ENCODE measurements at places on chromosomes 11 and 22. TPM values are rescaled to one million over a fixed set of nuclear protein-coding genes. Genes with fewer than 3 reads are reported as not detected.

DNA sequence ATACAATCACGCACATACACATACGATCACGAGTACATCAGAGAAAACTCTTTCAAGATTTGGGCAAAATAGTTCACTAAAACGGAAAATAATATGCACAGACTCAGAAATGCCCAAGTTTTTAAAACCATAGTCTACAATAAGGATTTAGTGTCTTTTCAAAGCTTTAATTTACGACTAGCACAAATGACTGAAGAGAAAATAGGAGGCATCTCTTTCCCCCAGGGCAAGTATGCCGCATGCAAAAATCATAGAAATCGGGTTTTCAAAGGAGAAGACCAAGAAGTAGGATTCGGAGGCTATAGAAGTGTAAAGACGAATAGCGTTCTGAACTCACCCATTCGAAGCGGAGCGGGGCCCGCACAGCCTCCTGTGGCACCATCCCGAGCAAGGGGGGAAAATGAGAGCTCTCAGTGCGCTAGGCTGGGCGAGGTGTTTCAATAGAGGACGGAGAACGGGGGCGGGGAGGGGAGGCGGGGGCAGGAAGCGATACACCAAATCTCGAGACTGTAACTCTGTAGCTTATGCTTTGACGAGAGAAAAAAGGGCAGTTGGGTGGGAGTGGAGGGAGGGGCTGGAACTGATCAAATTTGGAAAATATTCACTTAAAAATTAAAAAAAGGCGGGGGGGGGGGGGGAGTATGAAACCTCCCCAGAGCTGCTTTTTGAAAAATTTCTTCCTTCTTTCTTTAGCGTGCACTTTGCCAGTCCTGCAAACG, 15.8 kb downstream of the BLID start:
- no peak for DNase-seq

The MS4A12 gene
- not detected for polyA plus RNA-seq

The PRDX5 gene
- polyA plus RNA-seq, result 205 TPM

DNA sequence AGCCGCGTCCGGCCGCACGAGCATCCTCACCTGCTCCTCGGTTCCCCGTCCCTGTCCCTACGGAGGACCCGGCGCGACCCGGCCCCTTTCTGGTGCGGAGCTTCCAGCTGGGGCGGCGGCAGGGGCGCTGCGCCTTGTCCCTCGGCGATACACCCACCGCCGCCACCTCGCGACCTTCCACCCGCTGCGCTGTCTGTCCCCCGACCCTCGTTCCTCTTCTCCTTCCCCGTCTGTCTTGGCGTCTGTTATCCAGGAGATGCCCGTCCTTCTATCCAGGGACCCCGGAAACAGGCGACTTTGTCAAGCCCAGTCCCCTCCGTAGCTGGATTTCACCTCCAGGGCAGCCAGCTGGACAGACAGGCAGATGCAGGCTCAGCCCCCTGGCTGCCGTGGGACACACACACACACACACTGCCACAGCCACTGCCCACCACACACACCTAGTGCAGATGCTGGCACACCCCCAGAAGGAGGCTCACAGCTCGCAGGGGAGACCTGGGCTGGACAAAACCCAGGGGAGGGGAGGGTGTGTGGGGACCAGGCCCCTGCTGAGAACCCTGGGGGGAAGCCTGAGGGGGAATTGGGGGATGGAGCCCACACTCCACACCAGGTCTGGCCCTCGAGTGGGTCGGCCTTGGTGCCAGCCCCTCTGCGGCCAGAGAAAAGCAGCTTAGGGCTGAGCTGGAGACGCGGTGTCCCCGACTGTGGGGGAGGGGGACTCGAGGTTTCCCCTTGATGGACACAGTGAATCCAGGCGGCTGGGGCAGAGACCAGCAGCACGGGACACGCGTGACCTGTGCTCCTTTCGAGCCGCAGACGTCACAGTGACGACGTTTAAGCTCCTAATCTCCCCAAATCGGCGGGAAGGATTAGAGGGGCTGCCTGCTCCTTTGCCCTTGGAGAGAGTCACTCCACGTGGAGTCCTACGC, 788 bp downstream of the DRD4 start:
- no peak for DNase-seq

DNA sequence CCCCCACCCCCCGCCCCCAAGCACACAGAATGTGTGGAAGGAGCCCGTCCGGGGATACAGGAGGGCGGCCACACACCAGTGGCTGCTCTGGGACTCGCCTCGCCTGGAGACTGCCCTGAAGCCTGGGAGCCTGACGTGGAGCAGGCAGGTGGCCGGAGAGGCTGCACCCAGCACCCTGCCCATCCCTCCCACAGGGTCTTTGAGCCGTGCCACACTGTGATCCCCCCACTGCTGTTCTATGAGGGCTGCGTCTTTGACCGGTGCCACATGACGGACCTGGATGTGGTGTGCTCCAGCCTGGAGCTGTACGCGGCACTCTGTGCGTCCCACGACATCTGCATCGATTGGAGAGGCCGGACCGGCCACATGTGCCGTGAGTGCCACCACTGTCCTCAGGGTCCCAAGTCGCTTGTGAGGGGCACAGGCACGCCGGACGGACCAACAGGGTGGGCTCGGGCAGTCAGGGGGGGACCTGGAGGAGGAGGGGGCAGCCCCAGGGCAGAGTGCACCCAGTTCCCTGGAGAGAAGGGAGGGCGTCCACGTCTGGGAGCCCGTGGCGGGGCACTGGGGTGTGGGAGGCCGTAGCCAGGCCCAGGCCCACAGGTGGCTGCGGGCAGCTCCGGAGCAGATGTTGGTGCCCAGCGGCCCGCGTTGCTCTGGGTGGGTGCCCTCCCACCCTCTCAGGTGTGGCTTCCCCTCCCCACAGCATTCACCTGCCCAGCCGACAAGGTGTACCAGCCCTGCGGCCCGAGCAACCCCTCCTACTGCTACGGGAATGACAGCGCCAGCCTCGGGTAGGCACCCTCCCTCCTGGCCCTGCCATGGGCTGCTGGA, 27.0 kb upstream of the MUC5B start:
- no peak for DNase-seq

DNA sequence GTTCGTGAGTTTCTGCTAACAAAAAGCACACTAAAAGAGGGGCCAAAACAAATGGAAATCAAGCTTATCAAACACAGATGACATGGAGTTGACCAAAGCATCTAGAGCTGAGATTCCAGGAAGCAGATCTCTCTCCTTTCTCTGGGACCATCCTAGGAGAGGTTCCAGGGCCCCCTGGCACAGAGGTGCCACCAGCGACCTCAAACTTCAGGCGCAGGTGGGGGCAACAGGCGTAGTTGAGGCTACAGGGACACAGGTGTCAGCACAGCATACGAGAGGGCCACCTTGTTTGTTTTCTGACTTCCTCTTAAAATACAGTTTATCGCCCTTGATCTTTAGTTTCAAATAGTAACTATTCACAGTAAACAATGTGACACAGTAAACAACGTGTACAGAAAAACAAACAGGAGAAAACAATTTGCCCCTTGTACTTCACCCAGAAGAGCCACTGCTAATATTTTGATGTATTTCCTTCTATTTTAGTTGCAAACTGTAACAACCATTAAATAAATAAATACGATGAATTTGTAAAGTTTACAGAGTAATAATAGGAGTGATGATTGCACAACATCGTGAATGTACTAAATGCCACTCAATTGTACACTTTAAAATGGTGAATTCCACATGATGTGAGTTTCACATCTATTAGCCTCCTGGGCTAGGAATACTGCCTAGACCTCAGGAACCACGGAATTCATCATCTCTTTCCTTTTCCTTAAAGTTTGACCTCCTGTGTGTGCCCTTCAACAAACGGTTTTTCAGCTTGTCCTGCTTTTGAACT, 52.2 kb downstream of the IGLL5 start:
- DNase-seq, result no peak

DNA sequence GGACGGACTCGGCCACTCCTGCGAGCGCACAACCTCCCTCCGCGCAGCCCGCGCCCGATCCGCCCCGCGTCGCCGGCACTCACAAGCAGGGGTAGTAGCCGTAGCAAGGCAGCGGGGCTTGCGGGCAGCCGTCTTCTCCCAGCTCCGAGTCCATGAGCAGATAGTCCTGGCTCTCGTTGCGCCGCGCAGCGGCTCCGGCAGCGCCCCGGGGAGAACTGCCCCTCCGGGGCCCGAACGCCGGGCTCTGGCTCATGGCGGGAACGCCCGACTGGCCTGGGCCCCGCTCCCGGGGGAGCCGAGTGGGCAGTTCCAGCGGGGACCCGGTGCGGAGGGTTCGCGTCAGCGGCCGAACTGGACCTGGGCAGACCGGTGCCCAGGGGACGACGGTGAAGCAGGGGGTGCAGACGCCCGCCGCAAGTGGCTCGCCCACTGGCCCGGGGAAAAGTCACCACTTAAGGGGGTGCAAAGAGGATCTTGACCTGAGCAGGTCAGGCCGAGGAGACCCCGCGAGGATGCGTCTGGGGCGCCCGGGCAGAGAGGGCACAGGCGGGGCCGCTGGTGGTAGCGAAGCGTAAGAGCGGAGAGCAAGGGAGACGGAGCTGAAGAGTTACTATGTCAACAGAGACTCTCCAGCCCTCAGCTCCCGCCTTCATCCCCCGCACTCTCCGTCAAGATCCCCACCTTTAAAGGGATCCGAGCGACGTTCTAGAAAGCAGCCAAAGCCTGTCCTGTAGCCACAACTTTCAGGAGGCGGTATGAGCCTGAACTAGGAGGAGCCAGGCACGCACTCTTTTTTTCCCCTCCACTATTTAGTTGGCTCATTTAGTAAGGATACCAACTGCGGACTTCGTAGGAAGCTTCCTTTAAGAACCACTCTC, at the start of gene TRPC6:
TSS of gene TRPC6 (minus strand) at position 757 of the 878 bp plus-strand sequence. CDS start at position 253, 504 bp downstream.
- DNase-seq, result peak; percentile 51

- no peak for DNase-seq
Measured at GRCh38 chr11:16000065-16000464, 356.3 kb downstream of the SOX6 start.

GRCh38 chr22:25736378-25737011, 5.5 kb upstream of the MYO18B start:
- DNase-seq, result no peak

DNA sequence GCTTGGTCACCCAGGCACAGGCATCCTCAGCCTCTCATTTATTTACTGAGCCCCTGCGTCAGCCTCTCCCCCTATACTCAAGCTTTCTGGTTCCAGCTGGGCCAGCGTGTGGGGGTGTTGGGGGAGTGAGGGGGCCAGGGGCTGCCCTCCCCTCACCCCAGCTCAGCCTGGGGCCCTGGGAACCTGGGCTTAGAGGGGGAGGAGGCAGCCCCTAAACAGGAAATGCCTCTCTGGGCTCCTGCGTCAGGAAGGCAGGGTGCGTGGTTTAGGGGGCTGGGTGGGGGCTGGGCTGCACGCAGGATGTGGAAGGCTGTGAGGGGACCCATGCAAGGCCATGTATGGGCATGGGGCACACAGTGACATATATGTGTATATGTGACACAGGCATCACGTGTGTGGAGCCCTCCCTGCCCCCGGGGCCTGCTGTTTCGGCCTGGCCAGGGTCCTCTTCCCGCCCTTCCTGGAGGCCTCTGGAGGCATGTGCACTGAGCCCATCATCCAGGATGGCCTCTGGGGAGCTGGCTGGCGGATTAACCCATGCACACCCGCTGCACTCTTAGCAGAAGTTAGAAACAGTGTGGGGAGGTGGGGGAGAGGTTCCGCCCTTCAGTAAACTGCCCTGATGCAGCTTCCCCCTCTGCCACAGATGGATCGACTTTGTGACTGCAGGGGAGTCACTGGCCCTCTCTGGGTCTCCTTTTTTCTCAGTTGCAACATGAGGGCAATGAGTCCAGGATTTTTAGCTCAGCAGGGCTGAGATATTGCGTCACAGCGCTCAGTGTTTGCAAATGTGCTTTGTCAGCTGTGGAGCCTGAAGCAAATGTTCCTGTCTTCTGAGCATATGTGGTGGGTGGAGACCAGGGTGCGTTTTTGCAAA, 1.1 kb upstream of the CD248 start:
- DNase-seq, result peak; percentile 59

- DNase-seq, result no peak
Measured at GRCh38 chr11:125271483-125272091, 107.0 kb downstream of the PKNOX2 start.

The ALDH3B1 gene
- polyA plus RNA-seq, result 2.3 TPM

The IL17REL gene
- polyA plus RNA-seq, result not detected

GRCh38 chr11:128207861-128208321, 379.5 kb downstream of the ETS1 start:
- no peak for DNase-seq

DNA sequence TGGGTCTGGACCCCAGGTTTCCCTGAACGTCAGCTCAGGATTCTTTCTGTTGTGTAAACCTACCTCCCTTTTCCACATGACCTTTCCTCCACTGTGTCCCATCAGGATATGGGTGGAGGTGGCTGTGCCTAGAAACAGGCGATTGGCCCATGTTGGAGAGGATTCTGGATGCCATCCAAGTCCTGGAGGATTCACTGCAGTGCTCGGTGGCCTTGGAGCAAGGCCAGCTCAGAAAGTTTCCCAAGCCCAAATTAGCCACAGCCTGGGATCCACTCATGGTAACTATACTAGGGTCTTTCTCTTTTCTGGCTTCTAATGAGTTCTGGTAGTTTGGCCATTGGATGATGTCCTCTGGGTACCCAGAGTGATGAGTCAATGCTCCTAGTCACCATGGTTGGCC, 141.6 kb downstream of the SNX19 start:
- no peak for DNase-seq

The OR6A2 gene
- not detected for polyA plus RNA-seq

The THAP12 gene
- polyA plus RNA-seq, result 72.7 TPM

DNA sequence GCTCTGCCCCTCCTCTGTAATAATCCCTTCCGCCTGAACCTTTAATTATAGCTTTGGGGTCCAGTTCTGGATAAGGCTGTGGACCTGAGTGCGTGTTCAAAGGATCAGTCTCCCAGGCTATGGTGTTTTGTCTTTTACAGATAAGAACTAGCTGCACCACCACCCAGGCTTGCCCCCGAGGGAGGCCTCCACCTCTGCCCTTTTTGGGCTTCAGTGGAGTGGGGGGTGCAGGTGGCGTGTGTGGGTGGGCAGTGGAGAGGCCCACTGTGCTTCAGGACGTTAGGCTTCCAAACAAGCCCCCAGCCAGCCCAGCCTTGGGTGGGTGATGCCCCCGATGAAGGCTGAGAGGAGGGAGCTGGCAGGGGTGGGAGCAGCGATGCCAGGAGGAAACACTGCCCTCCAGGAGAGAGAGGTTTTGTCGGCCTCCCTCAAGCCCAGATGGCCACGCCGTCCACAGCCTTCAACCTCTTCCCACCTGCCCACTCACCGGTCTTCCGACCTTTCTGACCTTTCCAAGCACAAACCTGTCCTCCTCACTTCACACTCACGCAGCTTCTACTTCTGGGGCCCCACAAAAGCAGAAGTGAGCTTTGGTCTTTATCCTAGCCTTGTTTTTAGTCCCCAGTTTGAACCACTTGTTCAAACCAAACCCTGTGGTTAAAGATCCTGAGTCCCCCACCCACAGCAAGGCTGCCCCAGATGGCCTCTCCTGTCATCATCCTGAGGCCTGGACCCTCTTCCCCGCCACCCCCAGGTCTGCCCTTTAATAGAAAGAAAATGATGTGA, 20.4 kb downstream of the PSMD13 start:
- DNase-seq, result no peak
